ENCODE measurements at places on chromosomes 2 and 18.

- DNase-seq = no peak
Observed at GRCh38 chr2:71609958-71610357, 156.6 kb downstream of the DYSF start.

DNA sequence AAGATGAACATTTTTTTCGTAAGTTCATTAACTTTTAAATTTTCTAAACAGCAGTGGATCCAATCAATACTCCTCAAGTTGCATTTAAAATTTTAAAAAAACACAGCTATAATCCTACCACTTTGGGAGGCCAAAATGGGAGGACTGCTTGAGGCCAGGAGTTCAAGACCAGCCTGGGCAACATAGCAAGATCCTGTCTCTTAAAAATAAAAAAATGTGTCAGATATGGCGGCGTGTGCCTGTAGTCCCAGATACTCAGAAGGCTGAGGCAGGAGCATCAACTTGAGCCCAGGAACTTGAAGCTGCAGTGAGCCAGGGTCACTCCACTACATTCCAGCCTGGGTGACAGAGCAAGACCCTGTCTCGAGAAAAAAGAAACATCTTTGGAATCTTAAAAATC is 59.8 kb upstream of the RNU4ATAC start:
- no peak for DNase-seq

DNA sequence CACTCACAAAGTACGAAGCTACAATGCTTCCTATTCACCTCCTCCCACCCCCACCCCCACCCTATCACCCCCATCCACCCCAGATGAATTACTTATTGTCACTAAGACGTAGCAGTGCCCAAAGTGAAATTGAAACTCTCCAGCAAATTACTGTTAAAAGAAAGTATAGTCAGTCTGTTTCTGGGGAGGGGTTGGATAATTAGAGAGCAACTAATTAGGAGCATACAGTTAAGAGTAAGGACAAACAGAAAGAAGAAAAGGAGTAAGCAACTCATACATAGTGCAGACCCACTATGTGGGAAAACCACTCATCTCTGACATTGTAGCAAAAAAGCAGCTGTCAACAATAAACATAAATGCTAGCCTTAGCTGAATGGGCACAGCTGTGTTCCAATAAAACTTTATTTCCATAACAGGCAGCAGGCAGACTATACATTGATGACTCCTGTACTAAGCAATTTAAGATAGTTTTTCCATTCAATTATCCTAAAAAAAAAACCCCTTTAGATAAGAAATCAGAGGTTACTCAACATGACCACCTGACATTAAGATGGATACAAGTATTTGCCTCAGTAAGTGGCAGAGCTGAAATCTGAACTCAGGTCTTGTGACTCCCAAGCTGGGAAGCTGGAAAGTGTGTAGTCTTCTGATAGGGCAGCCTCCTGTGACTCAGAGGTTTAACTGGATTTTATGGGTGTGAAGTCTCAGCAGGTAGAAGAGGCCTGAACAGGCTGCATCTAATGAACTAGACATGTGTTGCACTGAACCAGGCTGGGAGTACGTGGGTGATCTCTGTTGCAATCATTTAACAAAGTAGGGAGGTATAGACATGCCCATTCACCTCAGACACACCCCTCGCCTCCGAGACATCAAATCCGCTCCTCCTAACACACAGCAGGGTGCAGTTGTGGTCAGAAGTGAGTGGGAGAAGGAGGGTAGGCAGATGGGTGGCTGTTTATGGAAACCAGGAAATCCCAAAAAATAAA is 171.8 kb upstream of the KLF7 start:
- no peak for DNase-seq

DNA sequence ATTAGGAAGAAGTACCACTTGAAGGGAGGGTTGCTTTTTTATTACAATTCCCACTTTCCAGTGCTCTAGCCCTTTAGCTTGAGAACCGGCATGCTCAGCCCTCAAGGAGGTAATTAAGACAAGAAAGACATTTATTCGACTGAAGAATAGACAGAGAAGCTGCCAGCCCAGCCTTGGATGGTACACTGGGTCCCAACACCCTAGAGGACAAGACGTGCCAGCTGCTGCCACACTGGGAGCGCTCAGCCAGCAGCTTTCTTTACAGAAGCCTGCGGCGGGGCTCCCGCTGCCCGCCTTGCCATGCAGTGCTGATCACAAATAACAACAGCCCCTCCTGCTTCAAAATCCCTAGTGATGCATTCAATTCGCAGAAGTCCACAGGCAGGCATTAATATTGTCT is 746.3 kb upstream of the RAB6C start:
- DNase-seq = no peak

Data from activated T-cell treated with anti-CD3 and anti-CD28 coated beads, Interleukin-2, amount 50 U/mL, for 1 hour (primary cell).